ENCODE measurements at places on chromosomes 5 and 9.

- no peak for DNase-seq
Observed at GRCh38 chr9:8850914-8851313, 1051.3 kb upstream of the DMAC1 start.

GRCh38 chr9:16828340-16829281 lies 41.9 kb downstream of the BNC2 start:
- no peak for DNase-seq

DNA sequence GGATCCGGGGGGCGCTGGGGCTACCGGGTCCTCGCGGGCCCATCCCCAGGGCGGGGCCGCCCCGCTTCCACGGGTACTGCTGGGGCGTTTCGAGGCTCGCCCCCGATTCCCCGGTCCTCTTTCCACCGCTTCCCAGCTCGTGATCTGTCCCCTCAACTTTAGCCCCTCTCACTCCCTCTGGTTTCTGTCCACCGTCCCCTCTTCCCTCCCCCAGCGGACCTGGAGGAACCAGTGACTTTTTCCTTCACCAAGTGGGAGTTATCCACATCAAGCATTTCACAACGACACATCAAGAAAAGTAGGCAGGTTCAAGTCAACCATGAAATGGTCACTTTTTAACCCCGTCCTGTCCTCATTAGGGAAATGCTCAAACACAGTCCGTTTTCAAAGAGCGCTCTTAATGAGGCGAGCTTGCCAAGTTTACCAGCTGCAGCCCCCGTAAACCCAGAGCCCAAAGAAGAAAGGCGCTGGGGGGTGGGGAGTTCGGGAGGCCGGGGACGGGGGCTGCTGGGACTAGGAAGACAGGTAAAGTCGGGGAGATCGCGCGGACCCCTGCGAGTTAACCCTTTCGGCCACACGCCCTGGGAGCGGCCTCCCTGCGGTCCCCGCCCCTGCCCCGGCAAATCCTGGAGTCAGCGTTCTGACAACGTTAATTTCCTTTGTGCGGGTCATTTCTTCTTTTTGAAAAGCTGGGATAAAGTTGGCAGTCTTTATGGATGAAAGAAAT lies 2.1 kb upstream of the NFIB start:
- DNase-seq: no peak

GRCh38 chr9:75607521-75607920 lies 283.0 kb upstream of the PCSK5 start:
- no peak for DNase-seq

- DNase-seq: no peak
Observed at GRCh38 chr5:84383816-84384603, 670 bp downstream of the EDIL3 start.

DNA sequence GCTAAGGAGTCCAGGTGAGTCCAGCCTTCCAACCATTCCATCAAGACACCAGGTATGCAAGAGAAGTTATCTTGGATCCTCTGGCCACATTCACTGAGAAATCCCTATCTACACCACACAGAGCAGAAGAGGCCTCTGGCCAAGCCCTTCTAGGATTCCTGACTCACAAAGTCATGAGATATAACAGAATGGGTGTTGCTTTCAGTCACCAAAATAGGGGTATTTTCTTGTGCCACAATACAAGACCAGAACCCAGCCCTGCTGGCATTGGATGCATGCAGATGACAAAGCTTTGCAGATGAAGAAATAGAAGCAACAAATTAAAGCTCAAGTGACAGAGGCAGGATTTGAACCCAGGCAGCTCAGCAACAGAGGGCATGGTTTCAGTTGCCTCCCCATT lies 73.5 kb downstream of the PTPN3 start:
- no peak for DNase-seq

Measured in SW 1271 (cell line).